NCI-H446 treated with DMSO at 0.1 percent for 48 hours (cell line): ENCODE measurements at places on chromosomes 3 and 15.

DNA sequence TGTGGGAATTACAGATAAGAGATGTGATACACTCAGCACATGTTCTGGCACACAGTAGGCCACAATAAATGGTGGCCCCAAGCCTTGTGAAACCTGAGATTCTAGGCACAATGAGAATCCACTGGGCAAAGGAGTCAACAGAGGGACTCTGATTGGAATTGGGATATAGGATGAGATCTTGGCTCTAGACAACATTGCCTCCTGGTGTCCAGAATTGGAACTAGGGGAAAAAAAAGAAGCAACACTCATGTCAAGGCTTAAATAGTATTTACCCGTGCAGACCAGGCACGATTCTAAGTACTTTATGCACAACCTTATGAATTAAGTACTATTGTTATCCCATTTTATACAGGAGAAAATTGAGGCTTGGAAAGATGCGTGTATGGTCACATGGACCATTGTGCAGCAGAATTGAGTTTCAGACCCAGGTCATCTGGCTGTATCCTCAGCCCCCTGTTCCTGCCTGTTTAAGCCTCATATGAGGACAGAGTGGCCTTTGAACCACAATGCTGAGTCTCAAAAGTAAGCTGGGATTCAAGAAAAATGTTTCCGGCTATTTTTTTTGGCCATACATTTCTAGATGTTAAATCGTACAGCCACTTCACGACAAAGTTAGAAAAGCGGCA is 124.8 kb downstream of the SV2B start:
- no peak for DNase-seq

DNA sequence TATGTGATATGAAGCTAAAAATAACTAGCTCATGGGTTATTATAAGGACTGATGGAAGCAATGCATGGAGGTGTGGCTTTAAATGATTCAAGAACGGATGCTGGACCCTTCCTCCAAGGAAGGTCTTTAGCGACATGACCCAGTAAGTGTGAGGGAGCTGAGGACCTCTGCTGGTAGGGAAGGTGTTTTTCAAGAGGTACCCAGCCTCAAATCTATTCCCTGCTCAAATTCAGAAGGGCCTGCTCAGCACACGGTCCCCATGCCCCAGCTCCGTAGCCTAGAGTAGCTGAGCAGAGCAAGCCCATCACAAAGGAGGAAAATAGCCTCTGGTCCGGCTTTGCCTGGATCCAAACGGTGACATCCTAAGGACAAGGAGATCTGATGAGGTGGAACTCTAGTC is 266.2 kb upstream of the IGF1R start:
- DNase-seq, result no peak

- DNase-seq, result no peak
Measured at GRCh38 chr3:195147649-195148080, 123.3 kb downstream of the XXYLT1 start.

- no peak for DNase-seq
Measured at GRCh38 chr3:190865828-190866227, 3.3 kb upstream of the GMNC start.
